GM12864 (cell line): ENCODE measurements at places on chromosomes 12 and 14.

- DNase-seq = no peak
Observed at GRCh38 chr14:69593018-69593677, 18.2 kb upstream of the SUSD6 start.

GRCh38 chr12:121060149-121061001 is 21.3 kb upstream of the OASL start:
- peak; percentile 56 for DNase-seq

DNA sequence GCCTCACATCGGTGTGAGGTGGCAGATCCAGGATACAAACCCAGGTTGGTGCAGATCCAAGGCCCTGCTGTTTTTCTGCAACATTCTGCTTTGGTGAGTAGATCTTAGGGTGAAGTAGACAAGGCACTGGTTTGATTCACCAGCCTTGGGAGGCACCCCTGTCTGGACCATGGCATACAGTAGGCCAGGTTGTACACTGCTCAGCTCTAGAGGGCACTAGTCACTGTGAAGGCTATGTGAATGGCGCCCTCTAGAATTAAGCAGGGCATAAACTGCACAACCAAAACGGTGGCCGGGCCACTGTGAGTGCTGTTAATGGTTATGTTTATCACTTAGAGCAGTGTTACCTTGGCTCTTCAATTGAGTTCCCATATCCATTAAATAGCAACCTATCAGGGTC is 280.6 kb upstream of the PWP1 start:
- no peak for DNase-seq

DNA sequence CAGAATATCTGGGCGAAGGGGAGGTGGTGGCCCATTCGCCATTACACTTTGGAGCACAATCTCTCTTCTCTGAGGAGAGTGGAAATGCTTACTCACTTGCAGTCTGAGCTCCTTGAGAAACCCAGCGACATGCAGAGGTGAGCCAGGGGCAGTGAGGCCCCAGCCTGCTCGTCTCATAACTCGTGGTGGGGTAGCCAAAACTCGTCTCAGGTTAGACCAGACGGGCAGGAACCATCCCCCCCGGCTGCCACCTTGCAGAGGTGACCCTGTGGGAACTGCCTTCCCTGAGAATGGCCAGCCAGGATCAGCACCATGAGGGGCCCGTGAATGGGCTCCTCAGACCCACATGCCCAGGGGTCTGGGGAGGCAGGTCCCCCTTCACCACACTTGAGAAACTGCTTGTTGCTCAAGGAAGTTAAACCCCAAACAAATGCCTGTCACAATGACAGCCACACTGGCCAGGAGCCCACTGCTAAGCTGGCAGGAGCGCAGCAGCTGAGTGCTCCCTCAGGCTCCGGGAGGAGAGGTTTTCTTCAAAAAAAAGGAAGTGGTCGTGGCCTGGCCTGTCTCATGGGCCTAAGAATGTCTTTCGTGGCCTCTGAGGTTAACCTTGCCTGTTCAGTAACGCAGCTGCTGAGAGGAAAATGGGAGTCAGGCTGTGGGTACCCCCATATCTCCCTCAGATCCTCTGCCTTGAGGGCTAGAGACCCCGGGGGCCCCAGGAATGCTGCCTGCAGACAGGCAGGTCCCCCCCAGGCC is 9.2 kb upstream of the ALDH2 start:
- no peak for DNase-seq

GRCh38 chr12:88630561-88630960 is 50.3 kb upstream of the KITLG start:
- no peak for DNase-seq

- DNase-seq = peak; percentile 22
Observed at GRCh38 chr12:3135522-3136461, 58.6 kb downstream of the TSPAN9 start.

- DNase-seq = no peak
Observed at GRCh38 chr14:42778984-42779383, 1172.3 kb downstream of the LRFN5 start.

GRCh38 chr12:132711080-132711843 is 620 bp downstream of the PGAM5 start:
- DNase-seq = no peak

DNA sequence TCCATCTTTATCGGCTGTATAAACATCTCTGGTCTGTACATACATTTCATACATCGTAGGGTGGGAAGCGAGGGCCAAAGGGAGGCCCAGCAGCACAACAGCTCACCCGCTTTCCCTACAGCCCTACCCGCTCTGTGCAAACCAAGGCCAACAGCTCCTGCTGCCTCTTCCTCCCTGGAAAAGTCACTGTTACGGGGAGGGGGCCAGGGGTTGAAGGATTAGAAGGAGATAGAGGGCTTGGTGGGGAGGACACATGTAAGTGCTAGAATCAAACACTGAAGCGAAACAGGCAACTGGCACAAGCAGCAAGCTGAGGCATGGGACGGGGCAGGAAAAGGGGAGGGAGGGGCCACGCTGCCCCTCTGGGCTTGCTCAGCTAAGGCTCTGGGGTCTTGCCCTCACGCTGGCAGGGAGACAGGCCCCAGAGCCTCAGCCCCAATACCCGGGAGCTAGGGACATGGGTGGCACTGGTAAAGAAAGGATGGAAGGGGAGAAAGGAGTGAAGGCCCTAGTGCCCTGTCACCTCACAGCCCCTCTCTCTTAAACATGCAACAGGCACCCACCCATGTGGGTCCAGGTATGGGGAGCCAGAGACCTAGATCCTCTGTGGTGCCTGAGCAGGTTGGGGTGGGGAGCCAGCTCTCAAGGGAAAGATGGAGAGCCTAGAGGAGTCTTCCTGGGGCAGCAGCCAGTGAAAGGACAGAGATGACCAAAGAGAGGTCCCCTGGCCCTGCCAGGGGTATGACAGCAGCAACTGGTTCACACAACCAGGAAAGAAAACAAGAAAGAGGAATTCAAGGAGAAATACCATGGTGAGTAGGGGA is 14.4 kb downstream of the SPRYD3 start:
- DNase-seq = no peak

DNA sequence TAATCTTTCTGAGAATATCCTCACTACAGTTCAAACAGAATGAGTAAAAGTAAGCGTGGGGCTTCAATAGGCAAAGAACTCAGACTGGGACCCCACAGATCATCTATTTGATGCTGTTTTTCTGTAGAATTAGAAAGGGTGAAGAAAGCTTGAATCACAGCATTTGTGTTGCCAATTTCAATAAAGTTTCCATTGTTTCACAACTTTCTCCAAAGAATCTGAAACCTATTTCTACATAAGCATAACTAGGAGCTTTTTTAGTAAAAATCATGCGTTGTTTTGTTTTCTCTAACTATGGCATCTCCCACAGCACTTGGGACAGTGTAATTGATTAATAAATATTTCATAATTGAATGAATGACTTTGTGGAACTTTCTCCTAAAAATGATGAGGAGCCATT is 16.7 kb upstream of the NEDD1 start:
- no peak for DNase-seq

DNA sequence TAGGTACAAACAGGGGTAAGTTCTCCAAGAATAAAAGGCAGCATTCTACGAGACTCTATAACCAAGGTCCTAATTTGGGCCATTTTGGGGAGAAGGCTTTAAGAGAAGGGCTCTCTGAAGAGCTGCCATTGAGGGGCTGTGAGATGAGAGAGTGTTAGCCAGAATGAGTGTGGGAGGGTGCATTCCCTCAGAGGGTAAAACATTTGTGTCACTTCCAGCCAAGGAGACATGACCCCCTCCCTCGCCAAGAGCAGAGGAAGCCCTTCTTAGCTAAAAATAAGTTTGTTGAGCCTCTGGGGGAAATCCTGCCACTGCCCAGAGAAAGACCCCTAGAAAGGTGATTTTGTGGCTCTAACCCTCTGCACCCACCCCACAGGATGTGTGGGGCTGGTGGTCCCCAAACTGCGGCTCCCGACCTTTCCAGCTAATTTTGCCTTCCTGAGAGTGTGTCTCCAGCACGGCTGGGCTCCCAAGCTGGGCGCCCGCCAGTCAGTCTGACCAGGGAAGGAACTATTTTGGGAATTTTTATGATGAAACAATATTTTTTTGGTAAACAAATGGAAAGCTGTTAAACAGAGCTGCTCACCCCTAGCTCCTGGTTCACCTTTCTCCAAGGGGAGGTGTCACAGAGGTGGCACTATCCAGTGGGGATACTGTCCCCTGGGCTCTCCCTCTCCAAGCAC is 65.9 kb upstream of the JDP2 start:
- DNase-seq = no peak

DNA sequence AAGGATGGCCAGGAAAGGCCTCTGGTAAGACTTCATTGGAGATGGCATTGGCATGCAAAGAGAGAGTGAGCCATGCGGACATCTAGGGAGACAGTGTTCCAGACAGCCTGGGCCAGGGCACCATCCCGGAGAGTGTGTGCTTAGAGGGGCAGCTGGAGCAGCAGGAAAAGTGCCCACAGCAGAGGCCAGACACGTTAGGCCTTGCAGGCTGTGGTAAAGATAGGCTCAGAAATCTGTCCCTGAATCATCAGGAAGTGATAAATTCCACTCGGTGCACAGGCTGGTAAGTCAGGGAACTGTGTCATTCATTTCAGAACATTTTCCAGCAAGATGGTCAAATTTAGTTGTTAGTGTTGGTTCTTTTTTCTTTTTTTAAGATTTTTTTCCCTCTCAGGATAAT is 8.8 kb downstream of the GALNT16 start:
- DNase-seq = no peak

DNA sequence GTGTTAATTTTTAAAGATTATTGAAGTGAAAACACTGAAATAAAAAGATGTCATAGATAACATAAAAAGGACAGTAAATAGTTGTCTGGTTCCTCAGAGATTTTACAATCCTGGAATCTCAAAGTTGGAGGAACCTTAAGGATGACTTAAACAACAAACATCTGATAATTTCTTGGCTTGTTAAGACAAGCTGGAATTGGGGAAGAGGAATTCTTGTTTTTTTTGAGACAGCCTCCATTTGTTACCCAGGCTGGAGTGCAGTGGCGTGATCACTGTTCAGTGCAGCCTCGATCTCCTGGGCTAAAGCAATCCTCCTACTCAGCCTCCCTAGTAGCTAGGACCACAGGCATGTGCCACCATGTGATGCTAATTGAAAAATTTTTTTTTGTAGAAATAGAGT is 2.3 kb downstream of the ZNF410 start:
- no peak for DNase-seq

DNA sequence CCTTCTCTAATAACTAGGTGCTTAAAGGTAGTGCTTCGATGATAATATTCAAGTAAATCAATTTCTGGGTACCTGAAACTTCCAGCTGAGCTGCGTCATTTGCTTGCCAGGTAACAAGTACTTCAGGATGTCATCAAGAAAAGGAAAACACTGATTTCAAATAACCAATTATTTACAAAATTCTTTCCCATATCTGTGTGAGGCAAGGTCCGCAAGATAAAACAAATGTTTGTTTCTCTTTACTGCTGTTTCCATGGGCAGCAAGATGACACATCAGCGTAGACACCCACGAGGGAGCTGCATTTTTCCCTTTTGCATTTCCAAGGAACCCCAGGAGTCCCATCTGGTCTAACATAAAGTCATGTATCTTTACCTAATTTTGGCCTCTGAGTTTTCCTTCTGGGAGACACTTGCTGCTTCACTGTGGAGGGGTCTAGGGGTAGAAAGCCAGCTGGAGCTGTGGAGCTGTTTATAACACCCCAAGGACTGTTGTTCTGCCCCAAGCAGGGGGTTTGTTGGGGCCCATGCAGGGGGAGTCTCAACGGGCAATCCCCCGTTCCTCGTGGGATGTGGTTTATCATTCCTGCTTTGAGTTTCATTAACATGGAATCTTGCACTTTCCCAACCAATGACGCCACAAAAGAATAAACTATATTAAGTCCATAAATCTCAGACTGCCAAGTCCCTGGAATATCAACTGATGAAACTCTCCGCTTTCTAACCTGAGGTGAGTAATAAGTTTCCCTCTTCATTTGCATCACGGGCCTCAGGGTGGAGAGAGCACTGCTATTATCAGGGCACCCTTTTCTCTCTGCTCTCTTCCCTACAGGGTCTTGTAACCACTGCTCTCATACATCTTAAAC is 112.8 kb upstream of the PELI2 start:
- DNase-seq = peak; percentile 41

DNA sequence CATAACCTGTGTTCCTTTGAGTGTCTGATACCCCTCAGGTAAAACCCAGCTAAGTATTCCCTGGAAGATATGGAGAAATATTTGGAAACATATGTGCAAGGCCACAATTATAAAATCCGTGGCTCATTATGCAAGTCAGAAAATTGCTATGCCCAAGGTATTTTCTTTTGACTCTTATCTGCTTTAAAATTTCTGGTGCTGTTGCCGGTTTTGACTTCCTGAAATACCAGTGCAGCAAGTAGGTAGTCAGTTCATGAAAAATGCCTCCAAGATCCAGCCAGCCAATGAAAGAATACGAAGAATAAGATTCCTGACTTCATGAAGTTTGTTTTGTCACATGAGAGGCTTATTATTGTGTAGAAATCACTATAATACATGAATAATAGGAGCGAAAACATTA is 20.2 kb upstream of the FUT8 start:
- no peak for DNase-seq

- DNase-seq = no peak
Observed at GRCh38 chr12:5577741-5578140, 145.8 kb downstream of the NTF3 start.

DNA sequence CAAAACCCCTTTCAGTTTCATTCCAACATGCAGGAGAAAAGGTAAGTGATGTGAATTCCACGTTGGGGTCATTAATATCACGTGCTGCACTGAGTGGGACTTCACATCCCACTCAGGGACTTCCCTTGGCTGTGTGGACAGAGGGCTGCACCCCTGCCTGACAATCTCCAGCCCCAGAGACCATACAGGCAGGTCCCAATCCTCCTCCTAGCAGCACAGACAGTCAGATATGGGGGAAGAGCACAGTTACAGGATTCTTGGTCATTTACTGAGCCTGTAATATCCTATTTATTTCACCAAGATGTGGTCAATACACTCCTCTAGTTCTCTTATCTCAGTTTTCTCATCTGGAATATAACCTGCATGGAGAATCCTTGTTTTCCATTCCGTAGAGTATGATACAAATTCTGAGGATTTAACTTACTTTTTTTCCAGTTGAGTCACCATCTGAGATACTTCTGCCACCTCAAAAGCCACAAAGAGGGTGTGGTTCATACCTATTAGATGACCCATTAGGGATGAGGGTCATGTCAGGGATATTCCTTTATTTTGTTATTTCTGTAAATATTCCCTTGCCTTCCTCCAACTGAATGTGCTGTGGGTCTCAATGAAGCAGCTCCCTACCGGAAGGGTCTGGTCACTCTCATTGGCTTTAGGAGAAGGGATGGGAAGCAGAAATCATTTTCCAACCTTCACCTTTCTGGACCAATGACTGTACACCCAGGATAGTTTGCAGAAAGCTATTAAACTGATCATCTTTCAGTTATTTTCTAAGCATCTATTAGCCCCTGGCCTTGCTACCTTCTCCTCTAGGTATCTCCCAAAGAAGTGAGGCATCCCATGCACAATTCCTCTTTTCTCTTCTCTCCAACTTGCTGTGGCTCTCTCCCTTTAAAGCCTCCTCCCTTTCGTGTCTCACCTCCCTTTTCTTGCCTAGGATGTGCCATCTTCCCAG is 43.0 kb upstream of the NTF3 start:
- no peak for DNase-seq

DNA sequence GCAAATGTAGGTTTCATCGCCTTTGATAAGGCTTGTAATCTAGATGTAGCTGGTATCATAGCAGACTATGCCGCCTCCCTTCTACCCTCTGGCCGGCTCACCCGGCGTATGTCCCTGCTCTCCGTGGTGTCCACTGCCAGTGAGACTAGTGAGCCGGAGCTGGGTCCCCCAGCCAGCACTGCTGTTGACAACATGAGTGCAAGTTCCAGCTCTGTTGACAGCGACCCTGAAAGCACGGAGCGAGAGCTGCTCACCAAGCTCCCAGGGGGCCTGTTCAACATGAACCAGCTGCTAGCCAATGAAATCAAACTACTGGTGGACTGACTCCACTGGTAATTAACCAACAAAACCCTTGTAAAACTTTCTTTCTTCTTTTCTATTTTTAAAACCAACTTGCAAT is 49.0 kb upstream of the A2ML1 start:
- no peak for DNase-seq
